ENCODE measurements at places on chromosomes 12 and 14.

DNA sequence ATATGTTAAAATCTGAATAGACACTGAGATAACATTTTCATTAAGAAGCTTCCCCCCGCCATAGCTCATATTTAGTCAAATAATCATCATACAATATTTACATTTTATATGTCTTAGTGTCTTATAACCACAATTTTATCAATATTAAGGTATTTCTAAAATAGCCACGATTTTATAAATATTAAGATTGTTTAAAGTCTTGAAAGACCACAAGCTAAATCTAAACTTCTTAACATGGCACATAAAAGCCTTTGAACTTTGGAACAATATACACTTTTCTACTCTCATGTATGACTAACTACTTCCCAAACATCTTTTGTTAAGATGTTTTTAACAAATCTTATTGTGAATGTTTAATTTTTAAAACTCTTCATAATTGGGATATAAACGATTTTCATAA, 6.5 kb downstream of the USP44 start:
- DNase-seq: no peak

DNA sequence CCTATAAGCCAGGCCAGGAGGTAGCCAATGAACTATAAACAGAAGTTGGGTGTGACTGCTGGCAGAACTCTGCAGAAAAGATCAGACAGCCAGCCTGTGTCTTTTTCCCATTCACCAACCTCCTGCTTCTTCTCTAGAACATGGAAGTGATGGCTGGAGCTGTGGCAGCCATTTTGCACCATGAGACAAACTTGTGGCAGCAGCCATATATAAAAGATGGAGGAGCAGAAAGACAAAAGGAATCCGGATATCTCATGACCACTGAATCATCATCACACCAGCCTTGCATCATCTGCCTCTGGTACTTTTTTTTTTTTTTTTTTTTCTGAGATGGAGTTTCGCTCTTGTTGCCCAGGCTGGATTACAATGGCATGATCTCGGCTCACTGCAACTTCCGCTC, 8.7 kb downstream of the BEGAIN start:
- DNase-seq: no peak

- no peak for DNase-seq
These were observed 68.7 kb downstream of the RGS6 start for GRCh38 chr14:72000907-72001306.

- DNase-seq: no peak
These were observed 103.9 kb upstream of the TMEM132D start for GRCh38 chr12:130007771-130008170.

- no peak for DNase-seq
These were observed 599.9 kb upstream of the MDGA2 start for GRCh38 chr14:48275301-48275700.

- no peak for DNase-seq
These were observed 104.2 kb downstream of the ST8SIA1 start for GRCh38 chr12:22230280-22230794.

DNA sequence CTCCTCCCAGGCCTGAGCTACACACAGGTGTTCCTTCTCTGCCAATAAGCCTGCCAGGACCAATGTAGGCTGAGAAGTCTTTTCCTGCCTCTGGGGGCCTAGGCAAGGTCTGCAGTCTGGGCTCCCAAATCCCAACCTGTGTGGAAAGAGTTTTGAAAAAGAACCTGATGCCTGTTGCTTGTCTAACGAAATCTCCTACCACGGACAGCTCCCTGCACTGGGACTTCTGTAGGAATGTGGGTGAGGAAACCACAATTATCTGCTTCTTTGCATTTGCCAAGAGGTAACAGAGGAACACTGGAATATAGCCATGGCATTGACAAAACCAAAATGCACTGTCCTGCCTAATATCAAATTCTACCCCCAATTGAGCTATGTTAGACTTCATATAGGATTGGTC, 877.0 kb upstream of the TMEM132C start:
- no peak for DNase-seq

DNA sequence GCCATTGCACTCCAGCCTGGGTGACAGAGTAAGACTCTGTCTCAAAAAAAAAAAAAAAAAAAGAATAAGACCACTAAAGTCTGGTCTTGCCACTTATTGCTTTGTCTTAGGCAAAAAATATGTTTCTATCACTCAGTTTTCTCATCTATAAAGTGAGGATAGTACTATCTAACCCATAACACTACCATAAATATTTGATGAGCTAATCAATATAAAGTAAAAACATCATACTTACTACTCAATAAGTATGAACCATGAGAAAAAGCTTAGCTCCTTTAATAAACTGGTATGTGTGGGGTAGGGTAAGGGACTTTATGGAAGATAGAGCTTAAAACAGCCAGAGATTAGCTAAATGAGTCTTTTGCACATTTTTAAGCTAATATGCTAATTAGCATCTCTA, 85.5 kb downstream of the GXYLT1 start:
- DNase-seq: no peak

DNA sequence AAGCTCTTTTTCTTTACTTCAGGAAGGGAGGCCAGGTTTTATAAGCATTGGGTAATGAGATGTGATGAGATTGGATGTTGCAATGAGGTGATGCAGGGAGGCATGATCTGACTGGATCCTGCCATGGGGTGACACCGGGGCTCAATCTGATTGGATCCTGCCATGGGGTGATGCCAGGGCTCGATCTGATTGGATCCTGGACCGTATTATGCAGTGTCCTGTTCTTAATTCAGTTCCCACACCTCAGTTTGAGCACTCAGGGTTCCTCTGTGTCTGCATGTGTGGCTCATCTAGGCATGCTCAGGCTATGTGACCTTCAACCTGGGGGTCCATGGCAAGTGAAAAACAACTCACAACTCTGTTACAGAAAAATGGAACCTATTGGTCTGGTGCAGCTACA, 166.4 kb downstream of the SLC15A4 start:
- no peak for DNase-seq

DNA sequence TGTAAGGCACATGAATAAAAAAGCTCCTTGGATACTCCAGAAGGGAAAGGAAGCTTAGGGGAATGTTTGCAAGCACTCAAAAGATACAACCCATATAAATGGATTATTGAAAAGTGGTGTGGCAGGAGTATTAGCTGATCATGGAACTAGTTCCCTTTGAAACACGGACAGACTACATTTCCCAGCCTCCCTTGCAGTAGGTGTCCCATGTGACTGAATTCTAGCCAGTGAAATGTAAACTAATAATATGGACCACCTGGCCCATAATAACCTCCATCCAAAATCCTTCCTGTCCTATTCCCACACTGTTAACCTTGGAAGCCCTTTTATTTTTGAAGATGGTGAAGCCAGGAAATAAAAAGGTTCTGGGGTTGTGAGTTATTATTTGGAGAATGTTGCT, 242.3 kb downstream of the SUDS3 start:
- DNase-seq: no peak

- no peak for DNase-seq
These were observed 168.7 kb upstream of the CNOT2 start for GRCh38 chr12:70074510-70074909.

DNA sequence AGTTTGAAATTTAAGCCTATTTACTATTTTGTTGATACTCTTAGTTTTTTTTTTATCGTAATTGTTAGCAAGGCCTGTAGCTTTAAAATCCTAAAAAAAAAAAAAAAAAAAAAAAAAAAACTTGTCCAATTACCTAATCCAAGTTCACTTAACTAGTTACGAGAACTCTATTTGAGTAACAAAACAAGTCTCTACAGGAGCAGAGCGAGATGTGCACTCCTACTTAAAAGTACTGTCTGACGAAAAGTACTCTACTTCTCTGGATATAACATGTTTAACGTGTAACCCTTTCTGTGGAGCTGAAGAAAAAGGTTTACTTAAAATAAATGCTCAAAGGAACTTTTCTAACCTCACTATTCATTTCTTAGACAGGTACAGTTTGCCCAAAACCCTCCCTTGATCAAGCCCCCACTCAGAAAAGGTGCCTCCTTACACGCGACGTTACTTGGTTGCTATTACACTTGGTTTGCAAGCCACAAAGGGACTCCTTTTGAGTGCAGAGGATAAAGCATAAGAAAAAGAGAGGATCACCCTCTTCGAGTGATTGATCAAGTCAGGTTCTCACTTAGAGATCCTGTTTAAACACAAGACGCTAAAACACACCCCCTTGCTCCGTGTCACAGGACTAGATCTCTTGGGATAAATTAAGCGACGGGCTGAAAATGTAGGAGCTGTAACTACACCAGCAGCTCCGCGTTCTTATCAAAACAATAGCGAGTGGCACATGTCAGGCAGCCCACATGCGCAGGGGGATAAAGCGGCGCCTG, 2.2 kb downstream of the BAZ1A start:
- DNase-seq: peak; percentile 61

- DNase-seq: no peak
These were observed 10.7 kb upstream of the EVL start for GRCh38 chr14:100054316-100055075.

GRCh38 chr12:4908684-4909409, 858 bp upstream of the KCNA1 start:
- DNase-seq: peak; percentile 69

DNA sequence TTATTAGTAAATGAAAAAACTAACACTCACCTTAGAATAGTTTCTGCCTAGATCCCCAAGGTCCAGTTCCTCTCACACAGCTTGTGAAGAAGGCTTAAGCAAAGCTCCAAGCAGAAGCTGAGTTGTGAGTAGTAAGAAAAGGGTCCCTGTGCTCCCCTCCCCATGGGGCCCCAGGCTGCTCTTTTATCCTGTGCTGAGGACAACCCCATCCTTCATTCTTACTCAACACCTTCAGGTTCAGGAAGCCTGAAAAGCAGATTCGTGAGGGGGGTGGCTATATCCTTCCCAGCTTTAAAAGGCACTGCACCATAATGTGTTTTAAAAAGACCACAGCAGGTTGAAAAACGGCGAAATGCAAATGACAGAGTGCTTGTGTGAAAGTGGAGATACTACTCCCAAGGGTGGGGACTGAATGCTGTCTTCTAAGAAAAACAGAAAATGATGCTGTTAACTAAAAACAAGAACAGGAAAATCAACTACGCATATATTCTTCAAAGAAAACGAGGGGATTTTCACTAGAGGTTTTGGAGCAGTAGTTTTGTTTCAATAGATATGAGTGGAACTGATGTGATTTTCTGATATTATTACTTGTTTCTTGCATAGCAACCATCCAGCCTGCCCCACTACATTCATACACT, 182.7 kb downstream of the KTN1 start:
- DNase-seq: no peak

- no peak for DNase-seq
These were observed 233.6 kb upstream of the RGS6 start for GRCh38 chr14:71698673-71699072.

GRCh38 chr12:47433876-47434275, 272.0 kb downstream of the RPAP3 start:
- no peak for DNase-seq

- DNase-seq: no peak
These were observed 35.7 kb downstream of the HIGD1C start for GRCh38 chr12:50988051-50988450.

DNA sequence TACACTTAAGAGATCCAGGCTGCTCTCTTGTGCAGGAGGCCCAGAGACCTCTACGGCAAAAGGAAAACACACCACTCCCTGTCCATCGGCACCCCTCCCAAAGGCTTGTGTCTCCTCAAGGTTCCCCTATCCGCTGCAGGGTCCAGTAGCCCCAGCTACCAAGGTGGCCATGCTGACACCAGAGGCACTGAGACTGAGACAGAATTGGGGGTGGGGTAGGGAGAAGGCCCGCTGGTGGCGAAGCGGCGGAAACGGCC, 590 bp downstream of the DDIT3 start:
- DNase-seq: peak; percentile 23

- DNase-seq: no peak
These were observed 838.3 kb upstream of the NOVA1 start for GRCh38 chr14:27435923-27436670.

DNA sequence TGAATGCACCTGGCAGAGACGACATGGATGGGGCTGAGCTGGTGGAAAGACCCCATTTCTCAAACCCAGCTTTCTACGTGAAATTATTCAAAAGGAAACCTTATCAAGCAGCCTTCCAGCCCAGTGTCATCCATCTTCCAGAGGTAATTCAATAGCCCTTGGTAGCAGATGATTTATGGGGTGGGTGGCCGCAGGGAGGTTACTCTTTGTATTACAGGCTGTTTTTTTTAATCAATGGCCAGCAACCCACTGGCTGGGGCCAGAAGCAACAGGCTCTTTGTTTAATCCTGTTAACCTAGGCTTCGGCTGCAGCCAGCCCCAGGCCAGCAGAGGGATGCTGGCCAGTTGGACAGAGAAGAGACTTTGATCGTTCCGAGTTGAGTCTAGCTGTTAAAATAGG, 139.8 kb upstream of the SRRM4 start:
- no peak for DNase-seq

DNA sequence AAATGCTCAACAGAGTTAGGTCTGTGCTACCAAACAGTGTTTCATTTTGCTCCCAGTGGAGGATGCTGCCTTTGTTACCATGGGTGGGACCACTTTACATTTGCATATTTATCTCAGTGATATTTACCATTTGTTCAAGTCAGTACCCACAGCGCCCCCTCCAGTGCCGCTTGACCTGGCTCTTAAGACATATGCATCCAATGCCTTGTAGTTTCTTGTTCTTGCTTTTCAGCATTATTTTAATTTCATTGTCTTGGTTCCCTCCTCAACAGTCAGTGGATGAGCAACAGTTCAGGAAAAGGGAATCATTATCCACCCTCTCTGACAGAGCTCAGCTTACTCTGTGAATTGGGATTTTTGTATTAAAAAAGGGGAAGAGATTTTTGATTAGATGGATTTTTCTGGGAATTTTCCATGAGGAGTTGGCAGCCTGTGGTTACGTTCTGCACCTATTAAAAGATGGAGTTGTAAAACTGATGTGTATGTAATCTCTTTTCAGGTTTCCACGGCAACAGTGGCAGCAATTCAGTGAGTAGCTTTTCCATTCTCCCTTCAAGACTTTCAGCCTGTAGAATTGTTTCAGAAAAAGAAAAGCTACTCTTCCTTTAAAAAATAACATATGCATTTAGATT, 240.5 kb upstream of the DAAM1 start:
- DNase-seq: no peak

DNA sequence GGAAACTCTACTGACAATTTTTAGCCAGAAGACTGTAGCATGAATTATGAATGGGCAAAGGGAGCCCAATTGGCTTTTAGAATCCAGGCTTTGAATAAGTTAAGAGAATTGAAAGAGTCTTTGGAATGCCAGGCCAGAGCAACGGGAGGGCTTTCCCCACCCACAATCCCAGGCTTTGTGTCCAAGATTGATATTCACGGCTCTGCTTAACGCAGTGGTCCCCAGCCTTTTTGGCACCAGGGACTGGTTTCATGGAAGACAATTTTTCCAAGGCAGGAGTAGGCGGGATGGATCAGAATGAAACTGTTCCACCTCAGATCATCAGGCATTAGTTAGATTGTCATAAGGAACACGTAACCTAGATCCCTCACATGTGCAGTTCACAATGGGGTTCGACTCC, 79.6 kb downstream of the EPS8 start:
- DNase-seq: no peak

DNA sequence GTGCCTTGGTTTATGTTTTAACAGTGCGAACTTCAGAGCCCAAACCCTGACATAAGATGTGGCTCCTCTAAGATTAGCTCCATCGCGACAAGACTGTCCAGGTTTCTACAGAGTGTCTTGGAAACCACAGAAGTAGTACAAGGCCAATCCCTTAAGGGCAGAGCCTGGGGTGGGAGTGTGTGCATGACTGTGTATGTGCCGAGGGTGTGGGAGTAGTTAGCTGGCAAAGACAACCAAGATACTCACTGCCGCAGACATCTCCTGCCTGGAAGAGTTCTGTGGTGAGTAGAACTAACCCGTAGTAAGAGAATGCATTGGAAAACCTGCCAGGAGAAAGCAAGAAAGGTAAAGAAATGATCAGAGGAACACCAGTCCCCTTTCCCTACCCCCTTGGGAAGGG, 54.1 kb downstream of the DAO start:
- DNase-seq: no peak
